ENCODE measurements at places on chromosomes 6 and 20.

- DNase-seq = no peak
These were observed 780.9 kb downstream of the QKI start for GRCh38 chr6:164195278-164195941.

DNA sequence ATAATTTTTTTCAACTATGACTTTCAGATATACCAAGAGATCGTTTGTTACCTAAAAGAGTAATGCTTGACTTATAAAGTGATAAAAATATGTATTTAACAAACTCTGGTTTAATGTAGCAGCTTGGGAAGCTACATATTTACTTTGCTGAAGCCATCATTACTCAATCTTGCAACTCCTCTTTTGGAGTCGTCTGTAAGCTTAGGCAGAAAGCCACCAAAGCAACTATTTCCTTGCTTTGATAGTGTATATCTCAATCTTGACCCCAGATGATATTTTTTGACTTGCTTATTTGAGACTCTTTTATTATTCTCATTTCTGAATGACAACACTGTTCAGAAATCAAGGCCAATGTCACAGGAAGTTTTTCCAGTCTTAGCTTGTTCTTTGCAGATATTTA lies 183.0 kb downstream of the SAMD5 start:
- DNase-seq = no peak

DNA sequence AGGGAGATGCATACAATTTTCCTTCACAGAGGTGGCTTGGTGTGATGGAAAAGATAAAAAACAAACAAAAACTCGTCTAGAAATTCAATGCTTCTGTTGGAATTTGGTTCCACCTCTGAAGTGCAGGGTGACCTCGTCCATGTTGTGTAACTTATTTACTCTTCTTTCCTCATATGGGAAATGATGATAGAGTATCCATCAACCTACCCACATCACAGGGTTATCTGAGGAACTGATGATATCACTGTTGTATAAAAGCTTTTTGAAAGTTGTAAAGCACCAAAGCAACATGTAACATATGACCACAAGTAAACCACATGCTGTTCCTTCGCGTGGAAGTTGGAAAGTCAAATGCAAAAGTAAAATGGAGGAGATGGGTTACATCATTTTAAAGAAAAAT lies 212.0 kb upstream of the SGK1 start:
- DNase-seq = no peak

DNA sequence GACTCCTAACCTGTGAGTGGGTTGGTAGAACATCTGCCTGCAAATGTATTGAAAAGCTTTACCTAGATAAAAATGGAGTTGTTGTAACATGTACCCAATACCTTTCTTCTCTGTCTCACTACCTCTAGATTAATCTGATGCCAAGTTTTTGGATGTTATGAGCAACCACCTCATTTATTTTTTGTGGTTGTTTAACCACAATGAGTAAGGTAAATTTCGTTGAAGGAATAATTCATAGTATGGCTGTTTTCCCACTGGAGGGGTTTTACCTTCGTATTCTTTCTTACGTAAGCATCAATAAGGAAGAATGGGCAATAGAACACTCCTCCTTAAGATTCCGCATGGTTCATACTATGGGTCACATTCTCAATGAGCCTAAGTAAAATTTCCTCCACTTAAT lies 165.4 kb downstream of the CDH26 start:
- no peak for DNase-seq

GRCh38 chr6:155317186-155317585 lies 2.9 kb upstream of the TFB1M start:
- DNase-seq = no peak

GRCh38 chr6:90583179-90583835 lies 3.6 kb downstream of the MAP3K7 start:
- no peak for DNase-seq

GRCh38 chr20:32482442-32483261 lies 102.5 kb downstream of the NOL4L start:
- DNase-seq = no peak

DNA sequence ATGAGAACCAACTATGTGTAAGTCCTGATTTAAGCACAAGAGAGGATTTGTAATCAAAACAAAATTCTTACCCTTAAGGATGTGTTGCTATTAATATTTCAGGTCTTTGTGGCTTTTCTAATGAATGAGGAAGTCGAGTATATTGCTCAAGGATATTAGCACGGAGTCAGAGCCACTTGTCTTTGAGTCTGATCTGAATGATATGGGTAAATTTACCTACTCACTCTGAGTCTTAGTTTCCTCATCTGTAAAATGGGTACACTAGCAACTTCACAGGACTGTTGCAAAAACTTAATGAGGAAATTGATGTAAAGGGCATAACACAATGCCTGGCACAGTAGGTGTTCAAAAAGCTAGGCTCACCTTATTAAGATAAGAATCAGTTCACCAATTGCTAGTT lies 30.0 kb upstream of the QKI start:
- no peak for DNase-seq

GRCh38 chr20:10177326-10177725 lies 41.3 kb upstream of the SNAP25 start:
- DNase-seq = no peak

- DNase-seq = peak; percentile 75
These were observed at the start of gene SNHG17 for GRCh38 chr20:38434770-38435554. Gene SNHG17 (minus strand): TSS chr20:38435328.

- no peak for DNase-seq
These were observed 28.9 kb upstream of the CD83 start for GRCh38 chr6:14088600-14089192.

DNA sequence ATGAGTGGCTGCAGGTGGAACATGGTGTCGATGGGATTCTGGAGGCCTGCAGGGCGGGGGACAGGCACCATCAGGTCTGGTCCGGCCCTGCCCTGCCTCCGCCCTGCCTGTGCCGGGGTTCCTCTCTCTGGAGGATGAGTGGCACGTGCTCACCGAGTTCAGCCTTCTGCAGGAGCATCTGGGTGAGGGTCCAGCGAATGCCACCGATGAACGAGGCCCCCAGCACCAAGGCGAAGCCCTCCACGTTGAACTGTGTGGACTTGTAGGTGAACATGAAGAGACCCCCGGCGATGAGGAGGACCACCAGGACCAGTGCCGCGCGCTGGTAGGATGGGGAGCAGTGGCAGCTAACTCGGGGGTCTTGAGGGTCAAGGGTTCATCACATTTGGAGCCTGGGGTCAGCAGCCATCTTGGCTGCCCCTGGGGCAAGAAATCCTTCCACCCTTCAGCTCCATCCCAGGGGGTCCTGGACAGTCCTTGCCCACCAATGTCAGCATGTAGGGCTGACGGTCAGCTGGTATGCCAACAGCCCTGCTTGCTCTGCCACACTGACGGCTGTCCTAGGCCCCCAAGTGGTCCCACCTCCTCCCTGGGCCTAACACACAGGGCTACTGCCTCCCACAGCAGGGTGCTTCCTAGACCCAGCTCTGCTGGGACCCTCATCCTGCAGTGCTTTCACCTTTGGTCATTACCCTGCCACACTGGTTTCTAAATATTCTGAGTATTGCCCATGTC lies 46.8 kb upstream of the CDH22 start:
- DNase-seq = no peak

DNA sequence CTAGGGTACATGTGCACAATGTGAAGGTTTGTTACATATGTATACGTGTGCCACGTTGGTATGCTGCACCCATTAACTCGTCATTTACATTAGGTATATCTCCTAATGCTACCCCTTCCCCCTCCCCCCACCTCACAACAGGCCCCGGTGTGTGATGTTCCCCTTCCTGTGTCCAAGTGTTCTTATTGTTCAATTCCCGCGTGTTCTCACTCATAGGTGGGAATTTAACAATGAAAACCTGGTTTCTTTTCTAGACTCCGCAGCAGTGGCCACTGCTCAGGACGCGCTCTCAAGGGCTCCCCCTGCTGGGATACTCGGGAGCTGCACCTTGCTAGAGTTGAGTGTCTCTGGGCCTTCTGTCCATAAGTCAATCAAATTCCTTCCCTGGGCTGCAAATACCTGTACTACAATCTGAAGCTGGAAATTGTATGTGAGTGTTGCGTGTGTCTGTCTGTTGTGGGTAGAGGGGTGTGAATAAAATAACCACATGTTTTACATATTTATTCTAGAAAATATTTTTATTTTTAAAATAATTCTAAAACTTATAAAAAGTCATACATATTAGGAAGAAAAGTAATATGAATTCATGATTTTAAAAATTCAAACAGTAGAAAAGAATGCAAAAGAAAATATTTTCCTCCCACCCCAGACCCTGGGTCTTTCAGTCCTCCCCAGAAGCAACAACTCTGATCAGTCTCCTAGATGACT lies 8.2 kb upstream of the CEP250 start:
- peak; percentile 76 for DNase-seq

DNA sequence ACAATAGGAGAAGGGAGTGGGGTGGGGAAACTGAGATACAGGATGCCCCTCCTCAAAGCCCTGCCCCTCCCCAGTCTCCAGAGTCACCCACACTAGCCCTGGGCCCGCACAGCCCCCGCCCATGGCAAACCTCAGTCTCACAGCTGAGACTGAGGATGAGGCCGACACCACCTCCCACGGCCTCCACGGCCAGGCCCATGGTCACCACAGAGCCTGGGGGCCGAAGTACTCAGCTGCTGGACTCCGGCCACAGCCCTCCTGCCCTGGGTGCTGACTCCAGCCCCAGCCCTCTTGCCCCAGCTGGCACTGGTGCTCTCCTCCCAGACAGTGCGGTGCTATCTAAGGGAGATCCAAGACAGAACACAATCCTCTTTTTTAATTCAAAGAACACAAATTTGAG lies 176.1 kb downstream of the TTLL2 start:
- DNase-seq = no peak

DNA sequence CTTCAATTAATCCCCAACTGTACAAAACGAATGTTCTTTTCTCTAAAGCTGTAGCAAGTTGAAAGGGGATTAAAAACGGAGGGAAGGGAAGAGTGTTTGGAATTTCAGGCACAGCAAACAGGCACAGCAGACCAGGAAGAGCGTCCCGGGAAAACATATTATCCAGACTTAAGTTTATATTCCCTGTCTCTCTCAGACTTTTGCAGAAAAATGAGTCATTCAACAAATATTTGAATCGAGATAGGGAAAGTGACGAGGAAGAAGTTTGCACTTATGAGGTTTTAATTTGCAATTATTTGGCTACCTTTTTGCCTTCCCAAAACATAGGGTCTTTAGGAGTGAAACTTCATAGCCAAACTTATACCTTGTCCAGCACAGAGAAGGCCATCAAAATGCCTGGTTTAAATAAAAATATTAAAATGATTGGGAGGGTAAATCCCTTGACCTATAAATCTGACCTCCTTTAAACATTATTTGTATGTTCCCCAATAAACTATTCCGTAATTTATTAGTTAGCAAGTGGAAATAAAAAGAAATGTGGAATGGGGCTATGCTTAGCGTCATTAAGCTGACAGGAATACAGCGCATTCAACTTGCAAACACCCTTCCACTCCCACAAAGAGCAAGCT lies 16.0 kb downstream of the HFE start:
- DNase-seq = no peak

DNA sequence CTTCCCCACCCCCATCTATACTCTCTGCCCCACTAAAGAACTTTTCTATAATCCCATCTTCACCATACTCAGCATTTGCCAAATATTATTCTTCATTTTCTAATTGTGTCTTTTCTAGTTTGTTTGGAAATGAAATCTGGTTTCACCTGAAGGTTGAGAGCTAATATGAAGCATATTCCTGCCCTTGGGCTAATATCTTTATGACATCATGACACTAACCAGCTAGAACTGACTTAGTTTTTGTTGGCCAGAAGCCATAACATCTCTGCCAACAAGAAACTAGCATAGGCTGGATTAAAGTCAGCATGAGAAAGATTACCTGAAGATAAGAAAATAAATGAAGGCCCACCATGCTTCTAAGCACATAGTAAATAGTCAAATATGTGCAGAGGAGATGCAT lies 16.7 kb downstream of the UNC5CL start:
- no peak for DNase-seq

GRCh38 chr6:111600154-111600553 lies 5.5 kb downstream of the TRAF3IP2 start:
- DNase-seq = no peak

- DNase-seq = no peak
These were observed 62.7 kb upstream of the SYNDIG1 start for GRCh38 chr20:24406750-24407149.

GRCh38 chr20:34415079-34415478 lies 52.0 kb downstream of the ITCH start:
- no peak for DNase-seq

DNA sequence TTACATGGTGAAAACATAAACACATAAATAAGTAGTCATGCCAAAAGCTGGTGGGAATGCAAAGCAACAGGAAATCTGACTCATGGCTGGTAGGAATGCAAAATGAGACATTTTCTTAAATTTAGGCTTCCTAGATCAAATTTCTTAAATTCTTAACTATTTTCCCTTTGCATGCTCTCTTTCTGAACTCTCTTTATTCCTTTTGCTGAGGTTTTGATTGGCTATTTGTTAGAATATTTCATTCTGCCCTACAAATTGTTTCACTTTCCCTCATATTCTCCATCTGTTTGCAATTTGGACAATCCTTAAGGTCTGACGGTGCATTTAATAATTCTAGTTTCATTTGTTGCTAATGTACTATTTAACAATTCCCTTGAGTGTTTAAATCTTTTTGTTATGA lies 437.5 kb upstream of the RGS17 start:
- DNase-seq = no peak

- DNase-seq = no peak
These were observed 168.4 kb downstream of the TBXT start for GRCh38 chr6:165999279-165999678.

DNA sequence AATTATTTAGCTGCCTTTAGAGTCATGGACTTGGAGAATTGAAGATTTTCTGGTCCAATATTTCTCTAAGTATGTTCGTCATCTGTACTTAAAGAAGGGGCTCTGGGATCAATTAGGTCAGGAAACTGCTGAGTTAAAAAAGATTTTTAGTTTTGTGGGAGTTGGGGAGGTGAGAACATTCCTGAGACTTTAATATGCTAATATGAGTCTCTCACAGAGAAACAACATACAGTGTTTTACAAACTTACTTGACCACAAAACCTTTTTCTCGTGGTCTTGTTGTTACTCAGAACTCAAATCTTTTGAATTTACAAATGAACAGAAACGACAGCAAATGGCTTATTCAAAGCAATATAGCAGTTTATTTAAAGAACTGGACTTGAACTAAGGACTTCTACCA lies 67.9 kb downstream of the LIN28B start:
- no peak for DNase-seq

GRCh38 chr6:82085701-82086100 lies 161.8 kb downstream of the IBTK start:
- no peak for DNase-seq

DNA sequence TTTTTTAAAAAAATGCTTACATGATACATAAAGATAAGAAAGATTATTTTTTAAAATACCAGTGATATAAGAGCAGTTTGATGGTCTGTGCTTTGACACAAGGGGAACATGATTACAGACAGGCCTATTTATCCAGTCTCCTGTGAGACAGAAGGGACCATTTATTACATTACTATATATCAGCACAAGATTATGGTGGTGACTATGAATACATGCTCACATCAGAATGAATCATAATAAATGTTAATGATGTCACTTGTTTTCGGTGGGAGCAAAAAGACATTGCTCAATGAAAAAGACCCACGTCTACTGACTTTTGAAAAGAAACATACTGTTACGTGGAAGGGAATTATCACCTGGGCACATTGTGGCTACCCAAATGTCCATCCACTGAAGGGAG lies 455.1 kb downstream of the CDC5L start:
- DNase-seq = no peak

GRCh38 chr6:146110990-146111389 lies 82.1 kb downstream of the GRM1 start:
- no peak for DNase-seq

Data from NCI-H2029 treated with DMSO at 0.1 percent for 48 hours (cell line).